ENCODE measurements at places on chromosomes 4 and X.

- no peak for DNase-seq
Observed at GRCh38 chrX:105126201-105126600, 94.3 kb downstream of the TEX13A start.

- no peak for DNase-seq
Observed at GRCh38 chr4:113835005-113835404, 73.5 kb upstream of the CAMK2D start.

DNA sequence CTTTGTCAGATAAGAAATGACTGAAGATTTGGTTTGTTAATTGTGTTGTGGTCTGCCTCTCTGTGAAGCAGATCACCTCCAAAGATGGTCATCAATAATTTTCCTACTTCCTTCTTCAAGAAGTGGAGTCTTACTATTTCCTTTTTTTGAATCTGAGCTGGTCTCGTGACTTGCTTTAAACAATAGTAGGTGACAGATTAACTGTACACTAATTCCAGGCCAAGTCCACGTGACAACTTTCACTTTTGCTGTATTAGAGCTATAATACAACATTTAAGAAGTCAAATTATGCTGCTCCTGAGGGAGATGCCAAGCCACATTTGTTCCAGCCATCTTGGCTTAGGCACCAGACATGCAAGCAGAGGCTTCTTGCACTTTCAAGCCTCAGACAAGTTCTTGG lies 393.8 kb upstream of the GRID2 start:
- DNase-seq, result no peak

DNA sequence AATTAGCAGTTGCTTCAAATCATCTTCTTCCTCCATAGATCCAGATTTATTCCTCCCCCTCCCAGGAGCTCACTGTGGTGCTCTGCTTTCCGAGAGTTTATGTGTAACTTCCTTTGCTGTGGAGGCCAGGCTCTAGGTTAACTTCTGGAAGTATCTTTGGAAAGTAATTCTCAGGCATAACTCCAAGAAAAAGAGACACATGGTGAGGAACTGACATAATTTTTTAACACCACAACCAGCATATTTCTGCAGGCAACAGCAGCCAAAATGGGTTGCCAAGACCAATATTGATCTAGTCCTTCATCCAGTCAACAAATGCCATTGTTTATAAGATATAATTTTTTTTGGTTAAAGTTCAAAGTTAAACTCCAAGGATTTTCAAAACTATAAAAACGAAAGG lies 114.5 kb upstream of the RBPJ start:
- DNase-seq, result no peak

DNA sequence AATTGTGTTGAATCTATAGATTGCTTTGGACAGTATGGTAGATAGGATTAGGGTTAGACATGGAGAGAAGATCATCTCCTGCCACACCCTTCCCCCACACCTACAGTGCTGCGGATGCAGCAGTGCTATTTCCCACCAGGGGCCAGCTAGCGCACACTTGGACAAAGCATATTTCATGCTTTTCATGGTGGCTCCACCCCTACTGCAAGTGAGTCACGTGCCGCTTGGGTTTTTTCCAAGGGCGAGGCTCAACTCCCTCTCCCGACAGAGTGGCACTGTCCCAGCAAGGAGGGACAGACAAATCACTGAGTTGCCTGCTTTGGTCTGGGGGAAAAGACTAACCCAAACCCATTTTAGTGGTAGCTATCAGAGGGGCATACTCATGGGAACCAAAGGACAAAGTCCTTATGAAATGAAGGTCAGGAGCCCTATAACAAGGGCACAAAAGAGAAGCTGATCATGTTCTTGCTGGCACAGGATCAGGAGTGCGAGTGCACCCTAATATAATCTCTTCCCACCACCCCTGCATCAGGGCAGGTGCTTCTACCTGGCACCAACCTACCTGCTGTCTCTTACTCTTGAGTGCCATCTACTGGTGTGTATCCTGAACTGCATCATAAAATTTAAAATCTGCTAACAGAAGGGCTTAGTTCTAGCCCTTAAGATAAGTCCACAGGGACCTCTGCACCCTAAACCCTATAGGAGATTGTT lies 55.1 kb upstream of the PGAM4 start:
- DNase-seq, result no peak

DNA sequence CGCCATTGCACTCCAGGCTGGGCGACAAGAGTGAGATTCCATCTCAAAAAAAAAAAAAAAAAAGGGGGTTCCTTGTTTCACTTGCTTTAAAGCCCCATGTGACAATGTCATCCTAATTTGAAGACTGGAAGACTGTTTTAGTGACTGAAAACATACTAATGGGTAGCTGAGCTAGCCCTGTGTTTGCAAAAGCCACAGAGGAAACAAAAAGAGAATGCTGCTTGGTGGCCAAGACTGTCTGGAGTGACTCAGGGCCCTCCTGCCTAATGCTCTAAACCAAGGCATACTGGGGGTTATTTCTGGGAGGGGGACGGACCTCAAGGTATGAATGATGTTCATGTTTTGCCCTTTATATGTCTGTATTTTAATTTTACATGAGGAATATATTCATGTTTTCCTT lies 16.0 kb downstream of the HPSE start:
- no peak for DNase-seq

- DNase-seq, result no peak
Observed at GRCh38 chr4:15526924-15527592, 57.4 kb downstream of the CC2D2A start.

GRCh38 chr4:100009490-100009889 lies 59.4 kb upstream of the H2AZ1 start:
- no peak for DNase-seq

- no peak for DNase-seq
Observed at GRCh38 chrX:19479458-19479857, 35.9 kb downstream of the MAP3K15 start.

GRCh38 chr4:114597410-114598115 lies 1.0 kb upstream of the UGT8 start:
- DNase-seq, result no peak

DNA sequence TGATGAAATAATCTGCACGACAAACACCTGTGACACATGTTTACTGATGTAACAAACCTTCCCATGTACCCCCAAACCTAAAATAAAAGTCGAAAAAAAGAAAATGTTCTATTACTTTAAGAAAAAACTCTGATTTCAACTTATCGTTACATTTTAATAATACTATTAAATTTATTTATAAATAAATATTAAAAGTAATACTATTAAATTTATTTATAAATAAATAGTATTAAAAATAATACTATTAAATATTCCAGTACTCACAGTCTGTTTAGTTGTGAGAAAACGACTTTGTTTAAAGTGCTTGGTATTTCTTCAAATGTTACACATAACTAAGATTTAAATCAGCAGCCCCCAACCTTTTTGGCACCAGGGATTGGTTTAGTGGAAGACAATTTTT lies 471.6 kb upstream of the PRKX start:
- DNase-seq, result no peak

DNA sequence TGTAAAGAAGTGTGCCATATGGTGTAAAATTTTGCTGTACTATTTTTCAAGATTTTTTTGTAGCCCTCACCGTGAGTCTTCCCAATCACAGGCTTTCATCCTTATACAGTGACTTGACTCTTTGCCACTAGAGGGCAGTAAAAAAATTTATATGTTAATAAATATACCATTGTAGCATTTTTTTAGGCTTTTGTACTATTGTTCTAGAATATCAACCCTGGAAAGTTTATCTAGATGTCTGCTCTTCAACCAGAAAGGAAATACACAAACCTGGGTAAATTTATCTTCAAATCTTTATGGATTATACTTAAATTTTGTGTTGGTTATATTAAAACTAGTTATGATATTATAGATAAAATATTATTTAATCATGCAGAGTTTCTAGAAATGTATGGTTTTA lies 235.3 kb downstream of the TENM3 start:
- DNase-seq, result no peak

DNA sequence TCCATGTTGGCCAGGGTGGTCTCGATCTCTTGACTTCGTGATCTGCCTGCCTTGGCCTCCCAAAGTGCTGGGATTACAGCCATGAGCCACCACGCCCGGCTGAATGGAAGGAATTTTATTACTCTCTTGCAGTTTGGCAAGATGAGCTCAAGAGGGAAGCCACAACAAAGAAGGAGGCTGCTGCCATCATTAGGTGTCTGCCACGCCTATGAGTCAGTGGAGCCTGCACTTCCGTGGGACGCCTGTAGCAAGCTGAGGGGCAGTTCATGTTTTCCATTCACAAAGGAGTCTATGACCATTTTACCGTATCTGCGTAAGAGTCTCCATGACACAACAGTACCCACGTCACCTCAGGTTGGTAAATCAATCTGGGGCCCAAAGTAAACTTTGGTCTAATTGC lies 51.2 kb upstream of the CHRNA9 start:
- peak; percentile 73 for DNase-seq

GRCh38 chr4:7212921-7213320 lies 20.6 kb downstream of the SORCS2 start:
- no peak for DNase-seq

DNA sequence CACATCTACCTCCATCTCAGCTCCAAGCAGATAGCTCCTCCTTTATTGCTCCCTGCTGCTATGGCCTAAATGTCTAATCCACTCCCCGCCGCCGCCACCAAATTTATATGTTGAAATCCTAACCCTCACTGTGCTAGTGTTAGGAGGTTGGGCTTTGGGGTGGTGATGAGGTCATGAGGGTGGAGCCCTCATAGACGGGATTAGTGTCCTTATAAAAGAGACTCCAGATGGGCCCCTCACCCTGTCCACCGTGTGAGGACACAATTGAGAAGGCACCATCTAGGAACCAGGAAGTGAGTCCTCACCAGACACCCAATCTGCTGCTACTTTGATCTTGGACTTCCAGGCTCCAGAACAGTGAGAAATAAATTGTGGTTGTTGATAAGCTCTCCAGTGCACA lies 13.6 kb upstream of the TBC1D14 start:
- DNase-seq, result no peak

DNA sequence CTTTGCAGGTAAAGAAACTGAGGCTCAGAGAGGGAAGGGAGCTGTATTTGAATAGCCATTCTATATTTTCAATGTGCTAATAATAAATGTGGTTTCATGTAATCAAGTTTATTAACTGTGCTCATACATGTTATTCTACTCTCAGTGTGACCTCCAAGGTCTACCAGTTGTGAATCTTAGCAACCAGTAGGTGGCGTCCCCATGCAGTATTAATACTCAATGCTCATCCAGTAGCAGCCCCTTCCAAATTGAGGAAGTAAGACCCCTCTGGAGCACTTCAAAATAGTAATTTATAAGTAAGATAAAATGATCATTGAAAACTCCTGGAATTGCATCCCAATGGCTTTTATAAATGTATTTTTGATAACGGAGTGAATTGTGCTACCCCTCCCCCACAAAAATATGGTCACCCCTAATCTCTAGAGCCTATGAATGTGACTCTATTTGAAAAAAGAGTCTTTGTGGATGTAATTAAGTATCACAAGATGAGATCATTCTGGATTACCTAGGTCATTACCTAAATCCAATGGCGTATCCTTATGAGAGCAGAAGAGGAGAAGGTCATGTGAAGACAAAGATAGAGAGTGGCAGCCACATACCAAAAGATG lies 20.4 kb upstream of the SEPSECS start:
- DNase-seq, result no peak

GRCh38 chr4:10599574-10599973 lies 85.0 kb downstream of the CLNK start:
- DNase-seq, result no peak

- no peak for DNase-seq
Observed at GRCh38 chrX:11241720-11242119, 51.5 kb upstream of the AMELX start.

DNA sequence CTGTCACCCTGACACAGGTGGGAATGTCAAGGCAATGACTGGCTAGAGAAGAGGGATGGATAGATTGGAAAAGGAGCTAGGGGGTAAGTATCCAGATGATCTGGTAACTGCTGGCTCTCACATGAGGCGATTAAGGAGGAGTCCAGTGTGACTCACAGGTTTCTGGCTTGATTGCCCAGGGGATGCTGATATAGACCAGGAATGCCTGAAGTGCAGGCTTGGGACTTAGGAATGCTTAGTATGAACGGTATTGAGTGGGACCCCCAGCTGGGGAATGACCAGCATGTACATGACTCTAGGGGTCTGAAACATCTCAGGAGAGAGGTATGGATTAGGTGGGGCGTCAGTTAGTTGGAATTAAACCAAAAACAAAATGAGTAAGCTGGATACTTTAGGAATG lies 65.8 kb upstream of the PRPS1 start:
- DNase-seq, result no peak

- DNase-seq, result no peak
Observed at GRCh38 chr4:177713454-177713853, 271.2 kb upstream of the AGA start.

DNA sequence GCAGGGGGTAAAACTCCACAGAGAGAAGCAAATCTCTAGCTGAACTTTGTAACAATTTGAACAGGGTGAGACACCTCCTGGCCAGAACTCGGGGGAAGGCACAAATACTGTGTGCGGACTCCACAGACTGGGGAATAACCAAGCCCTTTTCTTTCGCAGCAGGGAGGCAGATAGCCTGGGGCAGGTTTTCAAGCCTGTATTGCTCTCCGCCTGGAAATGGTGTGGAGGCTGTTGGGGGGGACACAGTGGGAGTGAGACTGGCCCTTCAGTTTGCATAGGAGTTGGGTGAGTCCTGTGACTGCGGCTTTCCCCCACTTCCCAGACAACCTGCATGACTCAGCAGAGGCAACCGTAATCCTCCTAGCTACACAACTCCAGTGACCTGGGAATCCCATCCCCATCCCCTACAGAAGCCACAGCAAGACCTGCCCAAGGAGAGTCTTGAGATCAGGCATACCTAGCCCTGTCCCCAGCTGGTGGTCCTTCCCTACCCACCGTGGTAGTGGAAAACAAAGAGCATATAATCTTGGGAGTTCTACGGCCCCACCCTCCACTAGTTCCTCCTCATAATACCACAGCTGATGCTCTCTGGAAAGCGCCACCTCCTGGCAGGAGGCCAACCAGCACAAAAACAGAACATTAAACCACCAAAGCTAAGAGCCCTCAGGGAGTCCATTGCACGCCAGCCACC lies 12.9 kb upstream of the SMPX start:
- no peak for DNase-seq

GRCh38 chrX:140274811-140275525 lies 229.9 kb downstream of the SOX3 start:
- no peak for DNase-seq

DNA sequence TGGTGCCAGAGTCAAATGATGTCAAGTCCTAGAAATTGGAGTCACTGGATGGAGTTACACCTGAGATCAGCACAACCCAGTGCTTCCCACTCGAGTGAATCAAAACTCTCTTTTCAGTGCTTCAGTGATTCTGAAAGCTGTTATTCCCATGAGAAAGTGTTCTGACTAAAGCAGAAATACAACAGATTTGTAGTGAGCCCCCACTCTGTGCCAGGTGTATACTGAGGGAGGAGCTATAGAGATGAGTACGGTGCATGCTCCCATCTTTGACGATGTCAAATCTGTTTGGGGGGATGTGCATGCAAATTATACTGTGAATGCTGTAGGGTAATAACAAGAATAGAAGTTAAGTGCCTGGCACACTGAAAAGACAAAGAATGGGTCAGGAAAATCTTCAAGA lies 330.2 kb downstream of the HS3ST1 start:
- no peak for DNase-seq

DNA sequence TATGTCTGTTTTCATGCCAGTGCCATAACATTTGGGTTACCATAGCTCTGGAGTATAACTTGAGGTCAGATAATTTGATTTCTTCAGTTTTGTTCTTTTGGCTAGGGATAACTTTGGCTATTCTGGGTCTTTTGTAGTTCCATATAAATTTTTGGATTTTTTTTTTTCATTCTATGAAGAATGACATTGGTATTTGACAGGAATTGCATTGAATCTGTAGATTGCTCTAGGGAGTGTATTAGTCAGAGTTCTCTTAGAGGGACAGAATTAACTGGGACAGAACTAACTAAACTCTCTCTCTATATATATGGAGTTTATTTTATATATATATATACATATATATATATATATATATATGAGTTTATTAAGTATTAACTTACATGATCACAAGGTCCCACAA lies 32.2 kb upstream of the SLIT2 start:
- no peak for DNase-seq
